ENCODE measurements at places on chromosomes 7 and 10.

DNA sequence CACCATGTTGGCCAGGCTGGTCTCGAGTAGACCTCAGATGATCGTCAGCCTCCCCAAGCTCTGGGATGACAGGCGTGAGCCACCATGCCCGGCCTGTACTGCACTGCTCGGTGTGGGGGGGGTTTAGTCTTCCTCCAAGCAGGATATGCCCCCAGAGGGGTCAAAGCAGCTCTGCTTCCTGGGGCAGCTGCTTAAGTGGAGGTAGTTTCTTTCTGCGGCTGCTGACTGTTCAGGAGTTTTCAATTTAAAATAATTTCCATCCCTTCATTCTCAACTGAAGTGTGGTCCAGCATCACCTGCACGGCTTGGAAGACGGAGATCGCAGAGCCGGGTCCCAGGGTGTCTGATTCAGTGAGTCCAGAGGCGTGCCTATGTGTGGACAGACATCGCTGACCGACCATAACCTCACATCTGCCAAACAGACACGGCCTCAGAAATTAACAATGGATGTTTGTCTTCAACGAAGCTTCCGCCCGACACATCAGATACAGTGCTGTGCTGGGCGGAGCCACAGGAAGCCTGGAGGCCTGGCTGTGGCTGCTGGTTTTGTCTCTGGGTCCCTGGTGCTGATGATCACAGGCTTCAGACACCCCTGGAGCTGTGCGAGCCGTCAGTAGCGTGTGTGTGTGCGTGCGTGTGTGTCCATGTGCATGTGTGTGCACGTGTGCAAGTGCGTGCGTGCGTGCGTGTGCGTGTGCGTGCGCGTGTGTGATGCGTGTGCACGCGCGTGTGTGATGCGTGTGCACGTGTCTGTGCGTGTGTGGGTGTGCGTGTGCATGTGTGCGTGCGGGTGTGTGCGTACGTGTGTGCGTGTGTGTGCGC, 226.5 kb upstream of the PITRM1 start:
- DNase-seq, result no peak

- DNase-seq, result no peak
Observed at GRCh38 chr10:70786799-70787415, 1.7 kb upstream of the TBATA start.

DNA sequence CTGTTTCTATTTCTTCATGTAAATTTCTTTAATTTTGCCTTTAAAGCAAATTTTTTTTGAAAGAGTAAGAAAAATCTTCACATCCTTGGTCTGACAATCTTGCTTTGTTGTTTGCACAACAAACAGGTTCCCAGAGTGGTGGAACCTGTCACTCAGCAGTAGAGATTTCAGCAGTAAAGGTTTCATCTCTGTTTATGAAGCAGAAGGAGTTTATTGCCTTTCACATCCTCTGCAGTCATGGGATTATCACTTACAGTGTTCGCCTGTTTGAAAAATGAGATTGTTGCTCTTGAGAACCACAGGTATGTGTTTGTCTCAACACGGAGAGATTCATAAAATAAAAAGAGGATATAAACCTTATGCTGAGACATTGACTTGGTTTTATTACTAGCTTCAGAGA, 342.6 kb downstream of the IPMK start:
- no peak for DNase-seq

DNA sequence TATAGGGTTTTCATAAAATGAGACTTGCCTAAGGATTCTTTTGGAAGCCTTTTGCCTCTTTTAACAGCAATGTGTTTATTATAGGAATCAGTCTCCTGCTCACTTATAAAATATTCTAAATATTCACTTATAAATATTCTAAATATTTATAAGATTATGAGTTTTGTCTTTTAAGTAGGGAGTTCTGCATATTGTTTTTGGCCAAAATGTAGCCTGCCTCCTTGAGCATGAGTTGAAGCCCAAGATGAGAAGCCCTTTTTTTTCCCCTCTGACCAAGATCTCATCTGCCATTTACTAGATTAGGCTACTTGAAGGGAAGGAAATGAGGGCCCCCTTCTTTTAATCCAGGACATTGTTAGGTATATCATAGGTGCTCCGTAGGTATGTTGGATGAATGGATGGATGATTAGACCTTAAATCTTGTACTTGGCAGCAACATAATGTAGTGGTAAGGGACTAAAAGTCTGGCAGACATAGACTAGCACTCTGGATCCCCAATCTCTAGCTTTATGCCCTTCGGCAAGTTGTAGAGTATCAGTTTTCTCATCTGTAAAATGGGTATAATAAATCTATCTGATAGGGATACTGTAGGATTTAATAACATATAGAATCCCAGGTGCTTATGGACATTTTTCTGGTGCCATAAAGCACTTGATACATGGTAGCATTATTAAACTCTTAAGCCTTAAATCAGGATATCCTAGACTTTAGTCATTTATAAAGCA, 59.1 kb downstream of the ARID5B start:
- DNase-seq, result no peak

DNA sequence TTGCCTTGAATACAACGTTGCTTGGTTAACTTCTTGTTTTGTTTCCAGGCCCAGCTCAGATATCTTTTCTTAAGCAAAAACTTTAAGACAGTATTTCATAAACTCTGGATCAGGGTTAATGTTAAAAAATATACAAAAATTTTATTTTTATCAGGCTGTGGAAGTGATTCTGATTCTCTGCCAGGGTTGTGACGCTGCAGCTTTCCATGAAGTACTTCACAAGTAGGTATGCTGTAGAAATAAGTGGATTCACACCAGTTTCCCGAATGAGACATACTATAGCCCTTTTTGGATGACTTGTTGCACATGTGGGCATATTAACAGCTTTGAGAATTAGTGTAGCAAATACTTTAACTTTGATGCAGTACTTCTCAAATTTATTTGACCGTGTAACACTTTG, 70.1 kb downstream of the CDK14 start:
- DNase-seq, result no peak

GRCh38 chr7:20314198-20314597, 16.5 kb upstream of the ITGB8 start:
- DNase-seq, result no peak

DNA sequence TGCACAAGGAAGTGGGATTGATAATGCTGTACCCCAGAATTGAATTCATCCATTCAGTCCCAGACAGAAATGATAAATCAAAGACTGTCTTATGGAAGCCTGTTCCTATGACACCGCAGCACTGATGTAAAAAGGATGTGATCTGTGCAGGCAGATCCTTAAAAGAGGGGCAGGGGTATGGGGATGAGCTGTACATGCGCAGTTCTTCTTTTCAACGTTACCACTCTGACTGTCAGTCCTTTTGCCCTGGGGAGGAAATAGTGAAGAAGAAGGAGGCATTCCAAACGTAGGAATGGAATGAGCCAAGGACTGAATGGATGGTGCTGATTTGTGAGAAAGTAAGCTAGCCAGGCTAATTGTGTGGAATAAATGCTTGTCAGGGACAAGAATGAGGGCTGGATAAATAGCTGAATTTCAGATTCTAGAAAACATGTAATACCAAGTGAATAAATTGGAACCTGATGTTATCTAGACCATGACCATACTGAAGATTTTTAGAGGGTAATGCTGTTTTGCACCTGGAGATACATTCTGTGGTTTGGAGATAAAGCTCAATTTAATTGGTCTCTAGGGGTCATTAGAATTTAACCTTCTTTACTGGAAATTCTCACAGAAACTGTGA, 509.3 kb downstream of the SORCS3 start:
- DNase-seq, result no peak

DNA sequence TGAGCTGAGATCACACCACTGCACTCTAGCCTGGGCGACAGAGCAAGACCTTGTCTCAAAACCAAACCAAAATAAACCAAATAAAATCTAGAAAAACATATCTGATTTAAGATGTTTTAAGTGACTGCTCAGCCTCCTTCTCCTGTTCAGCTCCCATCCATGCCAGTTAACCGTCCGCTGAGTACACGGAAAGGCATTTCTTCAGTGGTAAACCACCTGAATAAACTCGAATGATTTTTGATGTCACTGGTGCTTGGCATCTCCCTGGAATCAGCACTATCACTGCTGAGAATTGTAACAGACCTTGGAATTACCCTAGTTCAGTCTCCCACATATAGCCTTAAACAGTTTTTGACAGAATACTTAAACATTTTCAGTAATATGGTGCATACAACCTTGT, 24.1 kb upstream of the NRCAM start:
- no peak for DNase-seq

GRCh38 chr7:147646568-147646967, 944.0 kb upstream of the C7orf33 start:
- no peak for DNase-seq

DNA sequence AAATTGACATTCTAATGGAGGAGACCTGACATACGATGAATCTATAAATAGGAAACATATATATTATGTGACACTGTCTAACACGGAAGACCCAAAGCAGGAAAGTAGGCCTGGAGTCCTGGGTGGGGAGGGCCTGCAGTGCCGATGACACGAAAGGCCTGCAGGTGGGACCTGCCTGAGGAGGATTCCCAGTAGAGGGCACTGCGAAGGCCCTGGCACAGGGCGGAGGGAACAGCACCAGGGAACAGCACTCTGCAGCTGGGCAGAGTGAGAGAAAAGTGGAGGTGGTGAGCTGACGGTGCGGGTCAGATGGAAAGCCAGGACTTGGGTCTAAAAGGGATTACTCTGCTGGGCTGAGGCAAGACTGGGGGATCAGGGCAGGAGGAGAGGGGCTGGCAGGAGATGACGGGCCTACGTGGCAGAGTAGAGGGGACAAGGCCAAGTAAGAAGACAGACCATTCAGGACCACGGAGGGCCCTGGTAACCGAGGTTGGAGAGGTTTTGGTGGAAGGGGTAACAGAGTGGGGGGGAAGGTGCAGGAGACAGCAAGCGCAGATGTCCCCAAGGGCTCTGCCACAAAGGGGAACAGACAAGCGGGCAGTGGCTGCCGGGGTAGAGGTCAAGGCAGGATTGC, 8.1 kb downstream of the ZNF746 start:
- DNase-seq, result no peak

DNA sequence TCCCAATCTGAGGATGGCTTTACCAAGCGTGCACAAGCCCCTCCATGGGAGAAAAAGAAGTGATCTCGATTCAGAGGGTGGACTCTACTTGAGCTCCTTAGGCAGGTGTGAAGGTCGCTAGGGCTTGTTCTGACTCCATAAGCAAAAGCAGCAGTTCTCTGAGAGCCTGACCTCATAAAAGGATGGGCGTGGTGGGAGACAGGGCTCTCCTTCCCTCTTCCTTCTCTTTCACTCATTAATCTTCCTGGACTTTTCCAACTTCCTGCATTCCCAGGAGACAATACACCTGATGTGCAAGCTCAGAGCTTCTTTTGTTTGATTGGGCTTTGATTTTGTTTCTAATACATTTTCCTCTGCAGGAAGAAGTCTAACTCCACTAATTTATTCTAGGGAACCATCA, 22.3 kb upstream of the TMEM72 start:
- no peak for DNase-seq

GRCh38 chr7:36038063-36038721, 114.9 kb upstream of the EEPD1 start:
- DNase-seq, result no peak

GRCh38 chr10:42836771-42837468, 54.3 kb downstream of the BMS1 start:
- no peak for DNase-seq

GRCh38 chr7:74180866-74181265, 6.7 kb downstream of the EIF4H start:
- no peak for DNase-seq

- DNase-seq, result no peak
Observed at GRCh38 chr7:12975412-12975811, 288.0 kb downstream of the ARL4A start.

DNA sequence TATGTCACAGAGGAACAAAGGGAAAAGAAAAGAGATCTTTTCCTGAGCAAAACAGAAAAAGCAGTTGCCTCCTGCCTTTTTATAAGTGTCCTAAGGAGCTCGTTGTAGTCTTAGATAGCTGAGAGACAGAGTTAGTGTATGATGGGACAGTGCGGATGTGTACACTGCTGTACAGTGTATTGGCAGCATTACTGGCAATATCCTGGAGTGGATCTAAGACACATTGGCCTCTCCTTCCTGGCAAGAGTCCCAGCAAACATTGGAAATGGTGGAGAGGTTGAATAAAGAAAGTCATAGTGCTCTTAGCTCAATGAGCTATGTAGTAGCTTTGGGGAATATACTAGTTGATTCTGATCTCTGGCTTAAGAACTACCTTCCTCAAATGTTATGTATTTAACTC, 22.7 kb downstream of the GARS1 start:
- no peak for DNase-seq

- DNase-seq, result no peak
Observed at GRCh38 chr7:2516194-2516555, 3.4 kb upstream of the LFNG start.

- DNase-seq, result no peak
Observed at GRCh38 chr7:111474723-111475418, 87.4 kb downstream of the IMMP2L start.

GRCh38 chr10:79147796-79148451, 79.2 kb downstream of the ZMIZ1 start:
- no peak for DNase-seq

- DNase-seq, result no peak
Observed at GRCh38 chr7:27745064-27745583, 5.2 kb downstream of the TAX1BP1 start.

DNA sequence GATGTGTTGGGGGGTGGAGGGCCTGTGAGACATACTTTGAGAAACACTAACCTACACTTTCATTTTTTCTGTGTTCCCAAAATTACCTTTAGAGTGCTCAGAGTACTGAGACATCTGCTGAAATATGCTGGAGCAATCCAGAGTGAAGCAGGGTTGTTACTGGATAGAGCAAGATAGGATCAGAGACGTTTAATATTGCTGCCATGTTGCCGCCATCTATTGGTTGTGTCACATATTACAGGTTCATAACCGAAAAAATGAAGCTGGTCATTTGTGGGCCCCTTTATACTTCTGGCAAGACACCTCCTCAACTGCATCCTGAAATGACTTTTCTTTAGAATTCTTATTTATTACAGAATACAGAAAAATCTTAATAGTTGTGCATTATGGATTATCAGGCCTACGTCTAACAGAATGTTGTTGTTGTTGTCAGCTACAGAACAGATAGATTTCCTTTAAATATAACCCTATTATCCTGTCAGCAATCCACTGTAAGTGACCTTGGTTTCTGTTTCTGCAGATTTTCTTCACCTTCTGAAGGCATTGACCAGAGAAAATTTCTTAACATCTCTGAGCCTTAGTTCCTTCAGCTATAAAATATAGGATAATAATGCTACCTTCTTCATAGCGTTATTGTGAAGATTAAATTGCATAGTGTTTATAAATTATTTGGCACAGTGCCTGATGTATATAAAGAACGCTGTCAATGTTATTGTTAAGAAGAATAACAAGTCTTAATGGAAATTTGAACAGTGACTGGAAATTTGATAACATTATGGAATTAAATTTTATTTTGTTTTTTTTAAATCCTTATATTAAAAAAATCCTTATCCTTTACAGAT, 16.2 kb upstream of the DLD start:
- no peak for DNase-seq

Data from stimulated activated CD4-positive, alpha-beta T cell treated with anti-CD3 and anti-CD28 coated beads, Interleukin-12 subunit alpha, Interleukin-12 subunit beta, amount 100 ng/mL, for 24 hours (primary cell).